NCI-H2081 (cell line): ENCODE measurements at places on chromosomes 7 and 10.
A peak's percentile ranks its signal among the peaks of the same experiment; 100 is the strongest.

DNA sequence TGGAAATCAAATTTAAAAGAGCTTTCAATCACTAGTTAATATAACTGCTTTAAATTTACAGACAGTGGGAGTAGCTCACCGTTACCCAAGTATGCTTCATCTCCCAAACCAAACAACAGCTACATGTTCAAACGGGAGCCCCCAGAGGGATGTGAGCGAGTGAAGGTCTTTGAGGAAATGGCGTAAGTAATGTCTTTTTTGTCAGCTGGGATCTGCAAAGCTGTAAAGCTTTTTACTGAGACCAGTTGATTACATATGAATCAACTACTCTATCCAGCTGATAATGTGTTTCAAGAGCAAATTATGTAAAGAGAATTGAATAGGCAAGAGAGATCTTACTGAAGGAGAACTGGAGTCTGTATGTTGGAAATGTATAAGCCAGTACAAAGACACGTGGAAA, 116.2 kb downstream of the GLCCI1 start:
- peak; percentile 29 for DNase-seq

GRCh38 chr7:104242638-104243037, 34.8 kb upstream of the ORC5 start:
- DNase-seq = no peak

GRCh38 chr7:86926732-86927131, 132.7 kb downstream of the ELAPOR2 start:
- peak; percentile 69 for DNase-seq

DNA sequence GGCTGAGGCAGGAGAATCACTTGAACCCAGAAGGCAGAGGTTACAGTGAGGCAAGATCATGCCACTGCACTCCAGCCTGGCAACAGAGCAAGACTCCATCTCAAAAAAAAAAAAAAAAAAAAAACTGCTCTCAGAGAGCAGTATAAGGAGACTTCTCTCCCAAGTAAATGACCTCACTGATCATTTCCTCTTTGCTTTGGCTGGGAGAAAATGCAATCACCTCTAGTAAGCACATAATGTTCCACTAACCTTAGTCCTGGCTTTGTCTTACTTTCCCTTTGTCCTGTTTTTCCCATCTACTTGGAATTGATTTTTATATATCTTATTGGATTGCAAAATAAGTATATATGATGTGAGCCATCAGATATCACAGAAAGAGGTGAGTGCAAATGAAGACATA, 2.5 kb downstream of the SLC25A13 start:
- DNase-seq = no peak

DNA sequence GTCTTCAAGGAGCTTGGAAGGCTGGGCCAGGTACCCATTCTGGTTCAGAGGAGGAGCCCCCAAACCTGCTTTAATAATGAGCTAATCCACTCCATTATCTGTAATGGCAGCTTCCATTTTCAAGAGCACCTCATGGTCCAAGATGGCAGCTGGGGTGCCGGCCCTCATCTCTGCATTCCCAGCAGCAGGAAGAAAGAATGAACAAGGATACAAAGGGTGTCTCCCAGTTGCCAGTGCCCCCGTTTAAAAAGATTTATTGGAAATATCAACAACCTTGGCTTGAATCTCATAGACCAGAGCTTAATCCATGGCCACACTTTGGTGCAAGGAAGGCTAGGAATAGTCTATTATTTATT, 8.5 kb downstream of the LAT2 start:
- DNase-seq = no peak
